Body of pancreas (tissue), 4 donors: ENCODE measurements at places on chromosomes 16 and 17. TPM values are rescaled to one million over a fixed set of nuclear protein-coding genes. Genes with fewer than 3 reads are reported as not detected.

DNA sequence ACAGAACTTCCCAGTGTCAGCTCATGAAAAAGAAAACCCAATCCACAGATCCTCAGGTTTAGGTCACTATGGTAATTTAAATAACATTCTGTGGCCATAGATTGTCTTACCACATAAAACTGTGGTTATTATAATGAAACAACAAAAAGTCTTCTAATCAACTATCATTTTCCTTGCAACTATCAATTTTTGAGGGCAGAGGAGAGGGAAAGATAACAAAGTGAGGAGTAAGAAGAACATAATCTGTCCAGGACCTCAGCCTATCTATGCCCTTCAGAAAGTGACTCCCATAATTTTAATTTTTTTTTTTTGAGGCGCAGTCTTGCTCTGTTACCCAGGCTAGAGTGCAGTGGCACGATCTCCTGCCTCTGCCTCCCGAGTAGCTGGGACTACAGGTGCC, 4.0 kb upstream of the GGNBP2 start:
- no peak for DNase-seq

Gene FAM171A2
- total RNA-seq: not detected

Gene PYDC1
- not detected for total RNA-seq

Gene CDH11
- total RNA-seq: 17.6 TPM
